ENCODE measurements at places on chromosomes 3 and 15.

DNA sequence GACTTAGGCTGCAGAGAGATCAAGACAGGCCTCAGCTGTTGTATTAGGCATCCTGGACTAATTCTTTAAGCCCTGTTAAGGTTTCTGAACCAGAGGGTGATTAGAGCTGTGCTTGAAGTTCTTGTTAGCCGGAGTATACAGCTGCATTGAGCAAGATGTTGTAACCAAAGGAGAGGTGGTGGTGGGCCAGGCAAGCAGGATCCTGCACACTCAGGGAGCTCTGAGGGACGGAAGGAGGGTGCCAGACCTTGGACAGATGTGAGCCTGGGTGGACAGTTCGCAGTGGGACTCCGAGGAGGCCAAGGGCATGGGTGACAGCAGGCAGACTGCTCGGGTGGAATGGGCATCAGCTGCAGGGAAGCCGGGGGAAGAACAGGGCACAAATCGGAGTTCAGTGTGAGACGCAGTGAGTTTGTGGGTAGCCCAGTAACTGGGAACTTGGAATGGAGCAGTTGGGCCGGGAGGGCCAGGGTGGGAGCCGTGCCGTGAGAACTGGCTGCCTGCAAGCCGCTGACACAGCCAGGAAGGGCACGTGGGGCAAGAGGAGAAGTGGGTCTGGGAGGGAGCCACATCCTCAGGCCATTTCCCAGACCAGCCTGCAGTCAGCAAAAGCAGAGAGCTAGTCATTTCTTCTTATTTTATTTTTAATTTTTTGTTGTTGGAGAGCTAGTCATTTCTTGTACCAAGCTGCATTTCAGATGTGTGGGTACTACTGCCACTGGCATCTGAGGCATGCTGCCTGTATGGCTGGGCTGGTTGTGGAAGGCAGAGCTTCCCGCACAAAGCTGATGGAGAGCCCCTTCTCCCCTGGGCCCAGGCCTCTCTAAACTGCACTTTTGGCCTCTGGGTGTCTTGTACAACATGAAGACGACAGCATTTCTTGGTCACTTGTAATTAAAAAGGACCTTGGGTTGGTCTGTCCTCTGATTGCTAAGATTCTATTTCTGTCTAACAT is 61.0 kb downstream of the PGPEP1L start:
- DNase-seq: peak; percentile 79

GRCh38 chr3:46484388-46484787 is 13.4 kb upstream of the RTP3 start:
- DNase-seq: no peak

DNA sequence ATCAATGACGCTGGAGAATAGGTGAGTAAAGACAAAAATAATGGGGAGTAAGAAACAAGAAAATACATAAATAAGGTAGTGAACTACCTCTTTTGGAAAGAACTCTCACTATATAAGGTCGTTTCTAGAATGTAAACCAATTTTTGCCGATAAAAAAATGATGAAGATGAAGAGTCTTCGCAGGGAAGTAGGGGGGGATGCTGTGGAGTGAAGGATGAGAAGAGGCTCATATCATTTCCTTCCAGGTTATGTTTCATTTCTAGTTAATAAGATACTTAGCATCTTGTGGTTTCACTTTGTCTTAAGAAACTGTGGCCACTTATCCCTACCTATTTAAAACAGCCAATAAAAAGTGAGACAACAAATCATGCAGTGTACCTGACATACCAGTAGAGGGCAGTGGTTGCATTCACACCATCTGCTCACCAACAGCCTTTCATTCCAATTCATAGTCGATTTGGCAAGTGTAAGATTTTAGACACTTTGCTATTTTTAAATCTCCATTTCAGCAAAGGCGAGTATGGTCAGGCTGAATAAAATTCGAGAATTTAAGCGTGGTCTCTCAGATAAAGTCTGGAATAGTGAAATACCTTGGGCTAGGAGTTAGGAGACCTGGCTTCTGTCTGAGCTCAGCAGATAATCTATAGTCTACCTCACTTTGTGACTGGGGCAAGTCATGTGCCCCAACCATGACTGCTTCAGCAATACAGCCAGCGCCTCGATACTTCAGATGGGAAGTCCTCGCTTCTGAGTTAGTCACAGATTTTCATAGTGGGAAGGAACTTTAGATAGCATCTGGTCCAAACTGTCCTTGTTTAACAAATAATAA is 28.9 kb upstream of the ICE2 start:
- DNase-seq: no peak

- DNase-seq: no peak
Measured at GRCh38 chr3:127203024-127203423, 10.1 kb downstream of the PRR23E start.

GRCh38 chr3:101892648-101893047 is 43.3 kb downstream of the NFKBIZ start:
- DNase-seq: no peak

DNA sequence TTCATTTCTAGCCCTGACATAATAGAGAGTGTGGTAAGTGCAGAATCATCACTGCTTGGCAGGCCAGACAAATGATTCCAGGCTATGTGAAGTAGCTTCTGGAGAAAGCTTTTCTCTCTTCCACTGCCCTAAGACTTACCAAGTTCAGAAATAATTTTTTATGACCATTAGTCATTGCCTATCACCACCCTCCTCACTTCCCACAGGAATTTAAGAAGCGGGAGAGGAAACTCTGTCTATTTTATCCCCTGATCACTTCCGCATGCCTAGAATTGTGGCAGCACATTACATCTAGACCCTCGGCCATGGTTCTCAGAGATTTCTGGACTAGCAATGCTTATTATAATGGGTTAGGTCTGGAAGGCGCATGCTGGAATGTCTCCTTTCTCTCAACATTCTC is 397.8 kb upstream of the NR2F2 start:
- DNase-seq: no peak

- peak; percentile 46 for DNase-seq
Measured at GRCh38 chr3:146390957-146391356, 78.4 kb downstream of the PLSCR2 start.

DNA sequence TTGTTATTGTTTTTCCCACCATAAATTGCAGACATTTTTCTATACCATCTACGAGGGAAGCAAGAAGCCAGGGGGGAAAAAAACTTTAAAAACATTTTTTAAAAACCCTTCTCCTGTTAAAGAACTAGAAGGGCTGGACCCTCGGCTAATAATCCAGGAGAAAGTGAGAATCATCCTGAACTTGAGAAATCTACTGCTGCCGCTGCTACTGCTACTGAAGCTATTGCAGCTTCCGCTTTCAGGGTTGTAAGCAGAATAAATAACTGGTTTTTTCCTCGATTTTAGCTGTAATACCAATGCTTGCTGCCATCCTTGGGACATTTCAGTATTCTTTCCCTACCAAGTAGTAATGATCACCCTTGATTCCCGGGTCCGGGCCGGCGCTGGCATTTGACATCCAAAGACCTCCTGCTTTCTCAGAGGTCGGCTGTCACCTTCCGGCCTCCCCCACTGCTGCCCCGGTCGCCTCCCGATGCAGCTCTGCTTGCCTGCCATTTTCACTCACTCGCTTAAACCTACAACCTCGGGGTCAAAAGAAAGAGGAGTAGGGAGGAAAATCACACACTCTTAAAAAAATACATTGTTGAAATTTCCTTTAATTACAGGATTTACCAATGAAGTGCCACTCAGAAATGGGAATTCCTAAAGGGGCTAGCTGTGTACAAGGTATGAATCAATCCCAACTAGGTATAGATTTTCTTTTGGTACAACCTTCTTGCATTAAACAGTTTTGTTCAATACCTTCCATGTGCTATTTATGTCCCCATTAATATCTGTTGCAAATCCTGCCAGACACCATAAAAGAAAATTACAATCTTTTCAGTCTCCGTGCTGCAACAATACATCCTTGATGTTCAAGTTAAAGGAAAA is 674 bp upstream of the MECOM start:
- DNase-seq: peak; percentile 59

GRCh38 chr3:182947888-182948287 is 32.5 kb downstream of the DCUN1D1 start:
- DNase-seq: no peak

- DNase-seq: no peak
Measured at GRCh38 chr15:35522061-35522460, 23.9 kb downstream of the DPH6 start.

GRCh38 chr3:159260049-159260662 is 458.3 kb downstream of the MFSD1 start:
- peak; percentile 49 for DNase-seq

- DNase-seq: no peak
Measured at GRCh38 chr3:70000563-70001081, 1.1 kb downstream of the SAMMSON start.

- no peak for DNase-seq
Measured at GRCh38 chr3:125121246-125122010, 65.6 kb upstream of the HEG1 start.

DNA sequence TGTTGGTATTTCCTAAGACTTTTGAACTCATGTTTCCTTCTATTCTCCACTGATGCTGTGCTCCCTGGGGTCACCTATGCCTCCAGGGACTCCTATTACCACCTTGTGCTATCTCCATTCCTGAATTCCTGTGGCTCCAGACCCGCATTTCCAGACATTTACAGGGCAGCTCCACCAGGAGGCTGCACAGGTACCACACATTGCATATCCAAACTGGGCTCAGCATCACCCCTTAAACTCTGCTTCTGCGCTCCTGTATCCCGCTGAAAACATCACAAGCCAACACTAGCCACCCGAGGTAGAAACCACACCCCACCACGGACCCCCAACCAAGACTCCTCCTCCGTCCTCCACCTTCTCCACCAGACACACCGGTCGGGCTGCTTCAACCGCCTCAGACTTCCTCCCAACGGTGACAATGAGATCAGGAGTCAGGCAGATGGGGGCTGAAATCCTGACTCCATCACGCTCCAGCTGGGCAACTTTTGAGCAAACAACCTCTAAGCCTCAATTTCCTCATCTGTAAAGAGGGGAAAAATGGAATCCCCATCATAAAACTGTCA is 10.4 kb downstream of the TNK2 start:
- DNase-seq: no peak

GRCh38 chr3:59970376-59970775 is 920.6 kb upstream of the CFAP20DC start:
- DNase-seq: no peak

DNA sequence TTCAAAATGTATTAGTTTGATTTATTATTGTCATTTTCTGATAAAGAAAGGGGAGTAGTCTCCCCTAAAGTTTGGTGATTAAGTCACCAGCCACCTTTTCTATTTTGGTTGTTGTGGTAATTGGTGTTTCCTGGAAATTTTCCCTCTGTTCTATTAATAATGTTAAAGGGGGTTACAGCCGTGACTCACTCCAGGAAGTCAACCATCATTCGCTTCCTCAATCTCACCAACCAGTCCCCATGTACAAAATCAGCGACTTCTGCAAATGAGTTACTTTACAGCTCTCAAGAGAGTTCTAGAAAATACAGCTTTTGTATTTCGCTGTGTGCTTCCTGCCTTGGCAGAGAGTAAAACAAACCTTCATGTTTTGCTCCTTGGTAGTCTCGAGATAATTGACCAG is 285.1 kb downstream of the LPP start:
- DNase-seq: no peak

DNA sequence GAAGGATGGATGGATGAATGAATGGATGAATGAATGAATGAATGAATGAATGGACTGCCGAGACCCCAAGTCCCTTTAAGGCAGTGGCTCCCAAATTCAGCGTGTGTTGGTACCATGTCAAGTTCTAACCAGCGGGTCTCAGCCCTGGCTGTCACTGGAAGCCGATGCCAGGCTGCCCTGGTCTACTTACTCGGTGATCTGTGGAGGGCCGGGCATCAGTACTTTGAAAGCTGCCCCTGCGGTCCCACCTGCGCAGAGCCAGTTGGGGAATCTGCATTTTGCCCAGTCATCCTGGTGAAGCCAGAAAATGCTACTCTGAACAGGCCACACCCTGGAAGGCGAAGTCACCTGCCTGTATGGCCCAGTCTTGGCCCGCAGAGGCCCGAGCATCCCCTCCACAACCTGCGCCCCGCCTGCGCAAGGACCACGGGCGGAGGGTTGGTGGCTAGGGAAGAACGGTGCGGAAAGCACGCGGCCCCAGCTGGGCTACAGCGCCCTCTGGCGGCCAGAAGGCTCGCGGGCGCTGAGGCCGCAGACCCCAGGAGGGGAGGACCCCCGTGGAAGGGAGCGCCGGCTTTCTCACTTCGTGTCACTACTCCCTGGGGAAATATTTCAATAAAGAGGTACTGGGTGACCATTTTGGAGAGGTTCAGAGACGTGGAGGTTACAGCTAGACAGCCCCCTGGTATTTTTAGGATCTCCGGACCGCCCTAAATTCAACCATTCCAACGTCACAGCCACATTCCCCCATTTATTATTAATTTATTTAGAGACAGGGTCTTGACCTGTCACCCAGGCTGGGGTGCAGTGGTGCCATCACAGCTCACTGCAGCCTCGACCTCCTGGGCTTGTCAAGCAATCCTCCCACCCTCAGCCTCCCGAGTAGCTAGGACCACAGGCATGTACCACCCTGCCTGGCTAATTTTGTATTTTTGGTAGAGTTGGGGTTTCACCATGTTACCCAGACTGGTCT is 34.9 kb downstream of the PRKCD start:
- DNase-seq: peak; percentile 82

GRCh38 chr15:34362047-34362773 is 4.8 kb downstream of the LPCAT4 start:
- peak; percentile 35 for DNase-seq

DNA sequence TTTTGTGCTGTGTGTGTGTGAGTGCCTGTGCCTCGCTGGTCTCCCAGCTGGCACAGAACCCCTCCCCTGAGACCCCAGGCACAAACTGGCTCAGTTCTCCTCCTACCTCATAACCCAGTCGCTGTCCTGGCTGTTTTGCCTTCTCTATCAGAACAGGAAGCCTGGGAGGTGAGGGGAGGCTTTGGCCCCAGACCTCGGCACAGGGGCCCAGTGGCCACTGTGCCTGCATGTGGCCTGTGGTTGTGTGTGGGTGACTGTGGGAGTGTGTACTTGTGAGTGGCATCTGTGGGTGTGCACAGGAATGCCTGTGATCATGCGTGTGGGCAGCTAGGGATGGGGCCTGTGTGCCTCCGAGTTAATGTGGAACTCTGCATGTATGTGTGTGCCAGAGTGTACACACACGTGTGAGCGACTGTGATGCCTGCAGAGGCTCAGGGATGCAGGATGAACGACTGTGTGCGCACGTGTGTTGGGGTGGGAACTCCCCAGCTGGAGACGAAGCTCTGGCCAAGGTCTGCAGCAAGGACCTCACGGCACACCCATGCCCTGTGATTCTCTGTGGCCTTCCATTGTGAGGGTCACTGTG is 32.3 kb downstream of the PSTPIP1 start:
- no peak for DNase-seq

DNA sequence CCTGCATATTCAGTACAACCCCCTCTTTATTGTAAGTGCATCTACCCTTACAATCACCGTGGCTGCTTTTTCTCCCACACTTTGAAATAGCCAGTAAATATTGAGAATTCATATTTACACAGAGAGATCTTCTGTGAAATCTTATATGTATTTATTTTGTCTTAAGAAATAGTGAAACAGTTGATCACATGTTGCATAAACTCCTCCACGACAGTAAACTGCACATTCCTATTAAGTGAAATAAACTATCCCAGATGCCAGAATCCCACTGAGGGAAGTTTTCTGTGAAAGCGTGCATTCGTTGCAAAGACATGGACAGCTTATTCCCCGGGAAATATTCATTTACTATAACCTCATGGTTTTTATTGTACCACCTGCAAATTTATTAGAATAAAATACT is 796.0 kb downstream of the ROBO2 start:
- no peak for DNase-seq

All from right cardiac atrium (tissue), 5 donors.